Aorta (tissue), 5 donors: ENCODE measurements at places on chromosomes 5 and 9. TPM values are rescaled to one million over a fixed set of nuclear protein-coding genes. Genes with fewer than 3 reads are reported as not detected.

UNC5A gene
- total RNA-seq = not detected

SLCO4C1 gene
- total RNA-seq = 0.39 TPM

SPINK7 gene
- not detected for total RNA-seq

MARCOL gene
- total RNA-seq = not detected

PCDHB3 gene
- 2.9 TPM for total RNA-seq

IFNK gene
- not detected for total RNA-seq

- no peak overlapping the region for H3K4me3 ChIP-seq
- H3K27me3 ChIP-seq = no peaks in the 10 kb centered on the region
- no peak overlapping the region for H3K27ac ChIP-seq
- no peaks in the 10 kb centered on the region for H3K36me3 ChIP-seq
Observed at GRCh38 chr5:149113669-149114068, 27.6 kb upstream of the ABLIM3 start.

DNA sequence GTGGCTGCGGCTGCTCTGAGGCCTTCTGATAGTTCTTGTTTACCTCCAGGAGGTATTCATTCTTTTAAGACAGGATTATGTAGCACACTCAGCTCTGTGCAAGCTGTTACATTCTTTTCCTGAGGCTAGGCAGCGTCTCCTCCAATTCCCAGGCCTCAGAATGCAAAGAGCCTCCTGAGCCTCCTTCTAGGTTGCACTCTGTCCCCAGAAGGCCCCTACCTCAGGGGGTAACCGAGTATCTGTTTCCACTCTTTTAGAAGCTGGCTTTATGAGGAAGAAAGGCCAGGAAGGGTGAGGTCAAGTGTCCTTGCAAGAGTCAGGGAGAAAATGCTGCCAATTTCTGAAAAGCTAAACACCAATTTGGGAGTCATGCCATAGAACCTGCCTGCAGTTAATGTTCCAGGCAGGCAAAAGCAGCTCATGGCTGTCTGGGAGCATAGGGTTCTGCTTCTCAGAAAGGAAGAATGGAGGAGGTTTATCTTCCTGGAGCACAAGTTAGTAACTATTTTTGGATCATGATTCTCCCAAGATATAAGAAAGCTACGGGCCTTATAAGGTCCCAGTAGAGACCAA lies 178.9 kb downstream of the SEMA6A start:
- no peak for DNase-seq
- H3K27ac ChIP-seq = peak overlapping the region; percentile 58
- no peak overlapping the region for H3K4me3 ChIP-seq
- H3K4me1 ChIP-seq = peaks cover 3% of the 10 kb centered on the region

DNA sequence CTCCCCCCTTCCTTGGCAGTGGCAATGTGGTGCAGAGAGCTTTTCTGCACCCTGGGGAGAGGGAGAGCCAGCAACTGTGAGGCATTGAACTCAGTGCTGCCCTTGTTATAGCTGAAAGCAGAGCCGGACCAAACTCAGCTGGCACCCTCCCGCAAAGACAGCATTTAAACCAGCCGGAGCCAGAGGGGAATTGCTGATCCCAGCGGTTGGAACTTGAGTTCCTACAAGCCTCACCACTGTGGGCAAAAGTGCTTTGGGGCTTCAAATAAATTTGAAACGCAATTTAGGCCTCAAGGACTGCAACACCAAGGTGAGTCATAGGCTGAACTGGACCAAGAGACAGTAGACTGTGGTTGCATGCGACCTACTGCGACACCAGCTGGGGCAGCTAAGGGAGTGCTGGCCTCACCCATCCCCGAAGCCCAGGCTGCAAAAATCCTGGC lies 207.6 kb upstream of the CDKN2B start:
- no peak overlapping the region for H3K27ac ChIP-seq
- no peaks in the 10 kb centered on the region for H3K27me3 ChIP-seq
- H3K4me1 ChIP-seq = no peaks in the 10 kb centered on the region
- DNase-seq = no peak

GRCh38 chr5:100760688-100761087 lies 142.4 kb downstream of the ST8SIA4 start:
- H3K4me3 ChIP-seq = no peak overlapping the region
- no peaks in the 10 kb centered on the region for H3K27me3 ChIP-seq
- no peak for DNase-seq
- H3K27ac ChIP-seq = no peak overlapping the region
- no peaks in the 10 kb centered on the region for H3K36me3 ChIP-seq

GRCh38 chr5:110008131-110008530 lies 318.4 kb downstream of the MAN2A1 start:
- DNase-seq = no peak
- no peak overlapping the region for H3K27ac ChIP-seq

DNA sequence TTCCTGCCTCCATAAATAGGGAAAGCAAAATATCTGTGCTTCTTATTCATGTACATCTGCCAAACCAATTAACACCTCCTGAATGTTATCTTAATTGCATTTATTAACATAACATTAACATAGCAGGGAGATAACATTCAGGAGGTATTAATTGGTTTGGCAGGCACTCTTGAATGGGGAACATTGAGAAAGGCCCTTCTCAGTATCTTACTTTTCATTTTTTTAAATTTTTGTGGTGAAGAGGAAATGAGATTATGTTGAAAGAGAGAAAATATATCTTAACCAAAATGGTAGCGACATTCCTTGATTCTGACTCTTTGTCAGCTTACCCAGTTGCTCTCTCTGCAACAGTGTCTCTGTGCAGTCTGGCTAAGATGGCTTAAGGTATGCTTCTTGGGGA lies 100.4 kb upstream of the TLE1 start:
- no peaks in the 10 kb centered on the region for H3K27me3 ChIP-seq
- no peak overlapping the region for H3K27ac ChIP-seq
- no peak overlapping the region for H3K4me3 ChIP-seq
- DNase-seq = no peak
- no peaks in the 10 kb centered on the region for H3K36me3 ChIP-seq

DNA sequence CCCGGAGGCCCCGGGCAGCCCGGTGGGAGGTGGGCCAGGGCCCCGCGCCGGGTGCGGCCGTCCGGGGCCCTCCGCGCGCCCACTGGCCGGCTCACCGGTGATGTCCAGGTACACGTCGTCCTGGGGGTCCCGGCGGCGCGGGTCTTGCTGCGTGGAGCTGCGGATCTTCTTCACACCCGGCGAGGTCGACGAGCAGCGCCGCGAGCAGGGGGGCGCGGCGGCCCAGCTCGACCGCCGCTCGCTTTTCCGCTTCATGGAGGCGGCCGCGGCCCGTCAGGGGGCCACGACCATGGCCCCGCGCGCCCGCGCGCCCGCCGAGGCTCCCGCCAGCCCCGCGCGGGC lies 548 bp downstream of the CDC14B start:
- H3K4me3 ChIP-seq = peak overlapping the region; percentile 89
- DNase-seq = no peak
- H3K27me3 ChIP-seq = no peaks in the 10 kb centered on the region
- no peaks in the 10 kb centered on the region for H3K36me3 ChIP-seq

- no peak for DNase-seq
- no peak overlapping the region for H3K4me3 ChIP-seq
- H3K27me3 ChIP-seq = no peaks in the 10 kb centered on the region
- H3K4me1 ChIP-seq = no peaks in the 10 kb centered on the region
Observed at GRCh38 chr9:109632817-109633216, 134.7 kb upstream of the PTPN3 start.

DNA sequence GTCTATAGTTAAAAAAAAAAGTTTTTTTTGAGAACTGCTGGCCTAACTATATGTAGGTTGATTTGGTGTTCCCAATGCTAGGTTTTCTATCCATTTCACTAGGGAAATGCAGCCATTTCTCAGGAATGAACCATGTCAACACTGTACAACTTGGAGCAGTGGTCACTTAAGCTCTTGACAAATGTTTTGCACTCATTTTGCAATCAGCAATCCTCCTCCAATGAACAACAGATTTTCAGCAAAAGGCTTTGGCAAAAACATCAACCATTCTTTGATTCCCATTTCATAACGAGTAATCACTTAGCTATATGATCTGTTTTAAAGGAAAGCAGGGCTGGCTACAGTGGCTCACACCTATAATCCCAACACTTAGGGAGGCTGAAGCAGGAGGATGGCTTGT lies 17.9 kb downstream of the STRBP start:
- no peaks in the 10 kb centered on the region for H3K4me1 ChIP-seq
- no peak overlapping the region for H3K4me3 ChIP-seq
- H3K36me3 ChIP-seq = no peaks in the 10 kb centered on the region
- no peak overlapping the region for H3K27ac ChIP-seq
- no peaks in the 10 kb centered on the region for H3K27me3 ChIP-seq
- no peak for DNase-seq

DNA sequence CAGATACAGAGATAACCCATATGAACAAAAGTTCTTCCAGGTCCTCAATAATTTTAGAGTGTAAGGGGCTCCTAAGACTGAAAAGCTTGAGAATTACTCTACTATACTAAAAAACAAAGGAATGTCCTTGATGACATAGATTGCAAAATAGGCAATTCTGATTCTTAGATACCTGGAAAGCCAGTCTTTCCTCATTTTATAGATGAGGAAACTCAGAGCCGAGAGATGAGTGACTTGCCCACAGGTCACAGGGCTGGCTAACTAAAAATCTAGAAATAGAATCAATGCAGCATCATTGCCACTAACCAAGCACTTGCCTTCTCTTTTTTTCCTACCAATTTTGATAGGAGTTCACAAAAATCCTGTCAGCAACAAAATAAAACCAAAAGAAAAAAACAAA lies 101.2 kb downstream of the EPB41L4A start:
- H3K4me1 ChIP-seq = no peaks in the 10 kb centered on the region
- no peak overlapping the region for H3K27ac ChIP-seq
- no peaks in the 10 kb centered on the region for H3K27me3 ChIP-seq
- DNase-seq = no peak

GRCh38 chr5:84239494-84239893 lies 145.2 kb downstream of the EDIL3 start:
- no peak for DNase-seq
- H3K27ac ChIP-seq = no peak overlapping the region
- H3K4me1 ChIP-seq = no peaks in the 10 kb centered on the region
- H3K27me3 ChIP-seq = no peaks in the 10 kb centered on the region
- no peak overlapping the region for H3K4me3 ChIP-seq

DNA sequence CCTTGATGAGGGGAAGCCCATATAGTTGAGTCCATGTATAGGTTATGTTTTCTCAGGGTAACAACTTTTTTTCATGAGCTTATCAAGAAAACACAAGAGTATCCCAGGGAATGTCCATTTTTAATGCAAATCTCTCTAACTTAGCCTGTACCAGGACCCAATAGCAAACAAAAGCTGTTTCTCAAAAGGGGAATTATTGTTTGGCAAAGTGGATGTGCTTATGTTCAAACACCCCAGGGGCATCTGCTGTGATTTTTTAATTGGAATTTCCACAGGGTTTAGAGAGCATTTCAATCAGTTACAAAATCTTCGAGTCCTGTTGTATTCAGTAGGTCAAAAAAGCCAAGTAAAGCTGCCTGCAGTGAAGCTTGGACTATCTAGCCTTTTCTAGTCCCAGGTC lies 33.4 kb upstream of the CSNK1G3 start:
- no peaks in the 10 kb centered on the region for H3K27me3 ChIP-seq
- peaks cover 4% of the 10 kb centered on the region for H3K4me1 ChIP-seq
- DNase-seq = no peak
- H3K4me3 ChIP-seq = no peak overlapping the region
- H3K36me3 ChIP-seq = no peaks in the 10 kb centered on the region
- H3K27ac ChIP-seq = no peak overlapping the region

GRCh38 chr5:7683753-7684152 lies 167.2 kb downstream of the CFAP90 start:
- no peaks in the 10 kb centered on the region for H3K36me3 ChIP-seq
- DNase-seq = no peak
- no peaks in the 10 kb centered on the region for H3K4me1 ChIP-seq
- H3K27me3 ChIP-seq = no peaks in the 10 kb centered on the region
- H3K4me3 ChIP-seq = no peak overlapping the region

DNA sequence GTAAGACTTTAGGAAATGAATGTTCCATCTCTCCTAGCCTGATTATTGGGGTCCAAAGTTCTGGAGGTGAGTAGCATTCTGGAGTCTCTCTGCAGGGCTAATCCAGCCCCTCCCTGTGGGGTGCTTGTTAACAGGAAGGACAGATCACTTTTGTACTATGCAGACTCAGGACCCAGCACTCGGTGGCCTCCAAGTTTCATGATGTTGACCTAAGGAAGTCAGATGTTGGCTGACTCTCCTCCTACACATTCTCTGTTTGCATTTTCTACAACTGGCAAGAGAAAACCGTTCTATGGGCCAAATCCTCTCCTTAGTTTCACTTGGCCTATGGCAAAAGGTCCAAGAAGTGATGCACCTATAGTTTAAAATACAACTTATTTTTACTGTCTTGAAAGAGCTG lies 5.5 kb upstream of the PDE8B start:
- no peaks in the 10 kb centered on the region for H3K36me3 ChIP-seq
- H3K27ac ChIP-seq = no peak overlapping the region
- no peak for DNase-seq
- H3K27me3 ChIP-seq = no peaks in the 10 kb centered on the region
- H3K4me1 ChIP-seq = no peaks in the 10 kb centered on the region

DNA sequence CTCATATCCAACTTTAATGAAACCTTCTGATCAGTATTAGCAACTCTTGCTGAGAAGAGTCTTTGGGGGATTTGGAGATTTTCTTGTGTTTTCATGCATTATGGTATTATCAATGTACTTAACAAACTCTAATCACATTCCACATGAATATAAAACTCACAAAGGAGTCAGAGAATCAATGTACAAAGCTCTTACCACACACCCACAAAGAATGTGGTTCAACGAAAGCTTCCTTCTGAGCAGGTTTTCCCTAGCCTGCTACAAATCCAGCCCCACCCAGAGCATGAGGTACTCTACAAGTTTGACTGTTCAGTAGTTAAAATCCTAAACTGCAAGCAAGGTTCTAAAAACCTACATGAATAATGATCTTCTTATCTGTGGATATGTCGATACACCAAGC lies 210.1 kb downstream of the TARS1 start:
- no peaks in the 10 kb centered on the region for H3K4me1 ChIP-seq
- no peak for DNase-seq
- no peaks in the 10 kb centered on the region for H3K27me3 ChIP-seq
- H3K36me3 ChIP-seq = peaks cover 2% of the 10 kb centered on the region

GRCh38 chr9:131565369-131565768 lies 20.0 kb downstream of the PRRT1B start:
- H3K36me3 ChIP-seq = no peaks in the 10 kb centered on the region
- H3K4me3 ChIP-seq = no peak overlapping the region
- H3K27ac ChIP-seq = no peak overlapping the region
- no peaks in the 10 kb centered on the region for H3K4me1 ChIP-seq

- DNase-seq = no peak
- H3K27ac ChIP-seq = no peak overlapping the region
- H3K4me3 ChIP-seq = no peak overlapping the region
- H3K4me1 ChIP-seq = no peaks in the 10 kb centered on the region
- no peaks in the 10 kb centered on the region for H3K36me3 ChIP-seq
Observed at GRCh38 chr5:39282561-39282960, 63.2 kb upstream of the FYB1 start.

- no peak for DNase-seq
- H3K27me3 ChIP-seq = no peaks in the 10 kb centered on the region
- H3K4me3 ChIP-seq = no peak overlapping the region
- H3K36me3 ChIP-seq = no peaks in the 10 kb centered on the region
- no peaks in the 10 kb centered on the region for H3K4me1 ChIP-seq
- H3K27ac ChIP-seq = no peak overlapping the region
Observed at GRCh38 chr9:94623253-94623652, 16.1 kb downstream of the FBP1 start.
